ENCODE measurements at places on chromosomes 3 and 15.

DNA sequence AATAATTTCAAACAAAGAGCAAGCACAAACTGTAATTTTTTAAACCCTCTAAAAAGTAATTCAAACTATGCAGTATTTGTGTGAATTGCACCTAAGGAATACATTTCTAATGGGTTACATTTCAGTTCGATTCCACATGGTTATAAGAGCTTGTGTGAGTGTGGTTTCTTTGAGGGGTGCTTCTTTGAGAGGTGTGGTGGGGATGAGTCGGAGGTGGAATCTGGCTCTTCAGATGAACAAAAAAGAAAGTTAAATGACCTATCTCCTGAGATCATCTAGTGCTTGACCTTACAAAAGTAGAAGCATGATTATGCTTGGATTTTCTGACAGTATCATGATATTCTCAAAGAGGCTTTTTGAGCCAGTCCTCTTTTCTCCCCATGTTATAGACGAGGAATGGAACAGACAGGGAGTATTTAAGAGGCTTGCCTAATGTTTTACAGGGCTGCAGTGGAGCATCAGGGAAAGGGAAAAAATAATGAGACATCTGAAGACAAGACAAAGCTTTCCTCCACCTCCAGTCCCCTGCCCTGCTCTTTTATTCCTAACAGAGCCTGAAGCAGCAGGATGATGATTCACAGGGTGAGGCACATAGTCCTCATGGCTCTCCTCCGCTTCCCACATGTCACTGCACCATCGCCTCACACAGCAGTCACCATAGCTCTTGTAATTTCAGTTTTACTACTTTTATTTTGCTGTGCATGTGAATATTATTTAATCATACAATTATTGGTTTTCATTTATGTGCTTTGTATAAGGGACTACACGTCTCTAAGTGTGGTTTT, 82.0 kb downstream of the LYSMD4 start:
- peak; percentile 79 for DNase-seq

- no peak for DNase-seq
These were observed 29.8 kb downstream of the SRPRB start for GRCh38 chr3:133835418-133835743.

DNA sequence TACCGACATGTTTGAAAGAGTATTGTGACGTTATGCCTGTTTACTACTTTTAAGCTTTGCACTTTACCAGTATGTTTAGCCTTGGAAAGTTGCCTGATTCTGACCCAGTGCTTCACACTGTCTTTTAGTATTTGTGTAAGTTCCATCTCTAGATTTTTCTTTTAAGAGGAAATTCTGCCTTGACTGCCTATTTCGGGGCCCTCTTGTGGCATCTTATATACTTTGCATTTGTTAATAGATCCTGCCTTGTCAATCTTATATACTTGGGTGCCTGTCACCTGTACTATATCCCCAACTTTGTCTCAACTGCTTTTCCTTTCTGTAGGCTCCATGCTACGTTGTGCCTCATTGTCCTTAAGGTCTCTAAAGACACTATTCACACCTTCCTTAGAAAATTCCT, 244.6 kb downstream of the STXBP5L start:
- DNase-seq: no peak

- no peak for DNase-seq
These were observed 22.9 kb upstream of the PRICKLE2 start for GRCh38 chr3:64247991-64248646.

- no peak for DNase-seq
These were observed 276.7 kb upstream of the SGO1 start for GRCh38 chr3:20462723-20463122.

GRCh38 chr3:110062716-110063115, 725.4 kb upstream of the DPPA4 start:
- peak; percentile 7 for DNase-seq

GRCh38 chr3:195736866-195737490, 16.2 kb downstream of the MUC20 start:
- DNase-seq: no peak

- DNase-seq: no peak
These were observed 16.4 kb downstream of the LDHAL6B start for GRCh38 chr15:59222906-59223550.
